ENCODE measurements at places on chromosomes 4 and X. TPM values are rescaled to one million over a fixed set of nuclear protein-coding genes. Genes with fewer than 3 reads are reported as not detected.
A peak's percentile ranks its signal among the peaks of the same experiment; 100 is the strongest.

DNA sequence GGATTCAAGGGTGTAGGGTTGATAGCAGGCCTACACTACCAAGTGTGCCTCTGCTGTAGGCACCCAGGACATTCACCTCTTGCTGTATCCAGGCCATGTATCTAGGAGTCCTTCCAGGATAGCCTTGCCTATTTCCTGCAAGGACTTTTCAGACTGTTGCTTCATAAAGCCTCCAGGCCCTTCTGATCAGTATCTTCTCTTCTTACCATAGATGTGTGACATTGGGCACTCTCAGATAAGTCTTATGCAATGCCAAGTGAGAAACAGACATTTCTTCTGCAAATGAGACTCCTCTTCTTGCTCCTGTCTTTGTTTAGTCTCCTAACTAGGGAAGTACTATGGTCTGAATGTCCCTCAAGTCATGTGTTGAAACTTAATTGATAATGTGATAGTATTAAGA lies 386.8 kb downstream of the ANKRD50 start:
- no peaks in the 10 kb centered on the region for H3K4me1 ChIP-seq
- H3K27ac ChIP-seq = no peak overlapping the region
- H3K4me3 ChIP-seq = no peak overlapping the region
- no peaks in the 10 kb centered on the region for H3K36me3 ChIP-seq
- DNase-seq = no peak
- no peaks in the 10 kb centered on the region for H3K27me3 ChIP-seq

GRCh38 chr4:181432335-181432734 lies 810.9 kb upstream of the TENM3 start:
- no peaks in the 10 kb centered on the region for H3K4me1 ChIP-seq
- no peak for DNase-seq
- H3K4me3 ChIP-seq = no peak overlapping the region
- no peak overlapping the region for H3K27ac ChIP-seq
- no peaks in the 10 kb centered on the region for H3K36me3 ChIP-seq

DNA sequence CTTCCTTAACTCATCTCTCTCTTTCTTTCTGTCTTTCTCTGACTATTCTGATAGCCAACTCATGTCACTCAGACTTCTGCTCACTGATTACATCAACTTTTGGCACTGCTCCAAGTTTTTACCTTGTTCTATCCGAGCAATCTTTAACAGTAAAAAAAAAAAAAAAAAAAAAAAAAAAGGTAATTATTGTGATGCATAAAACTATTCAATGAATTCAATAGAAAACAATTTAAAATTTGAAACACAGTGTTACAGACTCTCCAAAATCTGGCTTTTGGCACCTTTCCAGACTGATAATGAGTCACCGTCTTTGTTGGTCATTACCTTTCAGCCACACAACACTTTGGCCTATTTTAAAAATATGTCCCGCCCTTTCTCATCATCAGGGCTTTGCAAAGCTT lies 229.5 kb downstream of the GALNTL6 start:
- H3K27ac ChIP-seq = no peak overlapping the region
- no peak overlapping the region for H3K4me3 ChIP-seq
- no peaks in the 10 kb centered on the region for H3K27me3 ChIP-seq
- H3K4me1 ChIP-seq = no peaks in the 10 kb centered on the region
- H3K36me3 ChIP-seq = no peaks in the 10 kb centered on the region
- DNase-seq = no peak

DNA sequence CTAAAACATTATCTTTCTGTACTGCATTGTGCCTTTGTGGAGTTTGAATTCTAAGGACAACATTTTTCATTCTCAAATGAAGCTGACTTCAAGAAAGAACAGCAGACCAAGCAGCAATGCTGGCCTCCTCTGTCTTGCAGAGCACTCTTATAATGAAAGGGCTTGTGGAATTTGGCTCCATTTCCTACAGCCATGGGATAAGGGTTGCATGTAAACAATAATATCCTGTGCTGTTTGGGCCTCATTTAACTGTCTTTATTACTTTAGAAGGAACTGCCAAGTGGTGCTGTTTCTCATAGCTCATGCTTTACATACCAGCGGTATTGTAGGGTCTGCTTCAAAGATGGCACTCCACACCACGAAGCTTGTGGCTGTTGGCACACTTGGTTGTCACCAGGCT lies 111.4 kb upstream of the EOLA2 start:
- no peaks in the 10 kb centered on the region for H3K4me1 ChIP-seq
- no peaks in the 10 kb centered on the region for H3K36me3 ChIP-seq
- no peak overlapping the region for H3K4me3 ChIP-seq
- H3K27me3 ChIP-seq = peaks cover 5% of the 10 kb centered on the region
- DNase-seq = peak; percentile 32

DNA sequence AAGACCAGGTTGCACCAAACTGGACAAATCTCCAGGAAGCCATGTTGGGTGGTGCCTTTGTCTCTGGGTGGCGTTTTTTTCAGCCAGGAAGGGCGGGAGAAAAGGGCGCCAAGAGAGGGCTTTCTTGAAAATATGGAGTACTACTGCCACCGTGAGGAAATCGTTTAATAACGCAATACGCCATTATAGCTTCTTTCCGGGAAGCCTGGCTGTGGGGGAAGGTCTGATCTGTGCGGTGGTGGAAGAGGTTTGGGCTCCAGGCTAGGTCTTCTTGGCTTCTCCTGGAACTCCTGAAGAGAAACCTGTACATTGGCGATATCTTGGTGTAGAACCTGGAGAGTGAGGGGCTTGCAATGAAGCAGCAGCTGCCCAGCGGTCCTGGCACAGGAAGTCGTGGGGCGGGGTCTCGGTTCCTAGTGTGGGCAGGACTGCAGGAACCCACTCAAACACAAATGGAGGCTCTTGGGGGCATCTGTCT lies 202.7 kb downstream of the OR13H1 start:
- peak overlapping the region; percentile 80 for H3K27ac ChIP-seq
- H3K27me3 ChIP-seq = no peaks in the 10 kb centered on the region
- H3K4me1 ChIP-seq = no peaks in the 10 kb centered on the region
- H3K4me3 ChIP-seq = peak overlapping the region; percentile 63
- peak; percentile 95 for DNase-seq

GRCh38 chr4:150960079-150960478 lies 55.0 kb downstream of the LRBA start:
- H3K27me3 ChIP-seq = no peaks in the 10 kb centered on the region
- no peaks in the 10 kb centered on the region for H3K36me3 ChIP-seq
- H3K4me1 ChIP-seq = no peaks in the 10 kb centered on the region
- no peak for DNase-seq

GRCh38 chrX:40179283-40179682 lies 81.5 kb upstream of the BCOR start:
- no peak overlapping the region for H3K4me3 ChIP-seq
- peak; percentile 70 for DNase-seq
- peaks cover 42% of the 10 kb centered on the region for H3K27me3 ChIP-seq
- H3K27ac ChIP-seq = peak overlapping the region; percentile 69
- H3K36me3 ChIP-seq = no peaks in the 10 kb centered on the region

DNA sequence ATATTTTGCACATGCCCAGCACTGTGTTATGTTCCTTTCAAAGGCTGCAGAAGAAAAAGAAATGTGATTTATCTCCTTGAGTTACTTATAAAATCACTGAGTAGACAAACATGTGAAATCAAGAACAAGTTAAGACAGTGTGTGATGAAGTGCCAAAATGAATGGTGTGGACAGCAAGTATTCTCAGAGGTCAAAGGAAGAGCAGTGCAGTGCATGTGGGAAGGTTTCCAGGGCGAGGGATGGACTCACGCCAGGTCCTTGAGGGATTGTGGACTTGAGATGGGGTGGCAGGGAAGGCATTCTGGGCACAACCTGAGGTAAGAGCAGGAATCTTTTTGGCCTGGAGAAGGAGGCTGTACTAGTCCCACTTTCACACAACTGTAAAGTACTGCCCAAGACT lies 115.5 kb downstream of the FNIP2 start:
- no peaks in the 10 kb centered on the region for H3K4me1 ChIP-seq
- peak; percentile 24 for DNase-seq
- H3K27me3 ChIP-seq = no peaks in the 10 kb centered on the region
- no peak overlapping the region for H3K27ac ChIP-seq
- peaks cover 4% of the 10 kb centered on the region for H3K36me3 ChIP-seq

DNA sequence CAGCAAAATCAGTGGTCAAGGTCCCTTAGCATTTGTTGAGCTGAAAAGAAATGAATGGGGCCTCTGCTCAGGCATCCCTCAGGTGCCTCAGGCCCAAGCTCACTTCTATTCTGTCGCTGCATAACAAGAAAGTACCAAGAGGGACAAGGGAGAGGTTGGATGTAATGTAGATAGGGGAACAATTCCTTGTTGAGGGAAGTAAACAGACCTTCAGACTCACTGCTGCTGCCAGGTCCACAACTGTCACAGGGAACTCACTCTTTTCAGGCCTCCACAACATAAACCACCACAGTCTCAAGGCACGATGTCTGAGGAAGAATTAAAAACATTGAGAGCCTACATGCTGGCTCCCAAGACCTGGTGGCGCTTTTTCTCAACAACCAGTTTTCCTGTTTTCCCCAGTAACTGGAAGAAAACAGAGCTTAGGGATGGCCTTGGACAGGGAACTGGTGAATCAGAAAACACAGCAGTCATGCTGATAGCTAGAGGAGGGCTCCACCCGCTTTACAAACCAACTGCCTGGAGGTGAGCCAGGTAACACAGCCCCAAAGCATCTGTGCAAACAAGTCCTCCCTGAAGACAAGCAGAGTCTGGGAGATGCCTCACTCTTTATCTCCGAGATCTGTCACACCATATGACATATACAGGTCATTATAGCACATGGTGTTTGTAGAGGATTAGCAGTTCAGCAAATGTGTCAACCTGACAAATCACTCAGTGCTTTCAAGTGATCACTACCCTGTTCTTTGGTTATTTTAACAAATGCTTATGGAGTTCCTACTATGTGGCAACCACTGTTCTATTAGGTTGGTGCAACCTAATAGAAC lies 14.3 kb upstream of the AWAT1 start:
- no peak overlapping the region for H3K4me3 ChIP-seq
- H3K4me1 ChIP-seq = no peaks in the 10 kb centered on the region
- H3K27me3 ChIP-seq = peaks cover 11% of the 10 kb centered on the region
- H3K27ac ChIP-seq = no peak overlapping the region

- H3K27ac ChIP-seq = no peak overlapping the region
- no peak overlapping the region for H3K4me3 ChIP-seq
- H3K4me1 ChIP-seq = peaks cover 2% of the 10 kb centered on the region
- H3K27me3 ChIP-seq = peaks cover 2% of the 10 kb centered on the region
Observed at GRCh38 chr4:183330841-183331240, 8.6 kb upstream of the CLDN24 start.

Gene PRDM8
- total RNA-seq = 4.7 TPM

Gene UGT2B28
- total RNA-seq = not detected

Gene KLHL4
- 9.0 TPM for total RNA-seq

Gene ARSJ
- total RNA-seq = 4.3 TPM

Gene HS3ST1
- 0.09 TPM for total RNA-seq

Gene SPIN2A
- total RNA-seq = 3.4 TPM

Measured in muscle of leg (tissue), 16 donors.